ENCODE measurements at places on chromosomes 11 and 22. TPM values are rescaled to one million over a fixed set of nuclear protein-coding genes. Genes with fewer than 3 reads are reported as not detected.

LTBP3 gene
- 362 TPM for total RNA-seq

ZNF74 gene
- total RNA-seq = 15.3 TPM

DNA sequence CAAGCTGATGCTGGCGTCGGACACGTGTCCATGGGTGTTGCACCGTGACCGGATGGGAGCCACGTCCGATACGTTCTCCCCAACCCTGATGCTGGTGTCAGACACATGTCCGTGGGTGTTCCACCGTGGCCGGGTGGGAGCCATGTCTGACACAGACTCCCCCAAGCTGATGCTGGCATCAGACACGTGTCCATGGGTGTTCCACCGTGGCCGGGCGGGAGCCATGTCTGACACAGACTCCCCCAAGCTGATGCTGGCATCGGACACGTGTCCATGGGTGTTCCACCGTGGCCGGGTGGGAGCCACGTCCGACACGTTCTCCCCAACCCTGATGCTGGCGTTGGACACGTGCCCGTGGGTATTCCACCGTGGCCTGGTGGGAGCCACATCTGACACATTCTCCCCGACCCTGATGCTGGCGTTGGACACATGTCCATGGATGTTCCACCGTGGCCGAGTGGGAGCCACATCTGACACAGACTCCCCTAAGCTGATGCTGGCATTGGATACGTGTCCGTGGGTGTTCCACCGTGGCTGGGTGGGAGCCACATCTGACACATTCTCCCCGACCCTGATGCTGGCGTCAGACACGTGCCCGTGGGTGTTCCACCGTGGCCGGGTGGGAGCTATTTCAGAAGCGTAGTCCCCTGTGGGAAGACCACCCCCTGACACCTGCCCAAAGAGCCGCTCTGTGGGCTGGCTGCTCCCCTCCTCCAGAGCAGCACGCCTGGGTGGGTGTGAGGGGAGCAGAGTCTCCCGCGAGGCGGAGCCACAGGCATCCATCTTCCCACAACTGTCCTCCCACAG lies 20.0 kb downstream of the SELENOO start:
- H3K27me3 ChIP-seq = no peaks in the 10 kb centered on the region
- H3K4me3 ChIP-seq = no peak overlapping the region
- no peaks in the 10 kb centered on the region for H3K36me3 ChIP-seq
- H3K27ac ChIP-seq = no peak overlapping the region
- no peaks in the 10 kb centered on the region for H3K4me1 ChIP-seq

- no peak overlapping the region for H3K4me3 ChIP-seq
- no peaks in the 10 kb centered on the region for H3K4me1 ChIP-seq
- no peak overlapping the region for H3K27ac ChIP-seq
- no peaks in the 10 kb centered on the region for H3K27me3 ChIP-seq
- H3K36me3 ChIP-seq = no peaks in the 10 kb centered on the region
Measured at GRCh38 chr22:45565171-45565570, 62.5 kb downstream of the FBLN1 start.

Data from adrenal gland (tissue), 19 donors.